ENCODE measurements at places on chromosomes 2 and 18.

DNA sequence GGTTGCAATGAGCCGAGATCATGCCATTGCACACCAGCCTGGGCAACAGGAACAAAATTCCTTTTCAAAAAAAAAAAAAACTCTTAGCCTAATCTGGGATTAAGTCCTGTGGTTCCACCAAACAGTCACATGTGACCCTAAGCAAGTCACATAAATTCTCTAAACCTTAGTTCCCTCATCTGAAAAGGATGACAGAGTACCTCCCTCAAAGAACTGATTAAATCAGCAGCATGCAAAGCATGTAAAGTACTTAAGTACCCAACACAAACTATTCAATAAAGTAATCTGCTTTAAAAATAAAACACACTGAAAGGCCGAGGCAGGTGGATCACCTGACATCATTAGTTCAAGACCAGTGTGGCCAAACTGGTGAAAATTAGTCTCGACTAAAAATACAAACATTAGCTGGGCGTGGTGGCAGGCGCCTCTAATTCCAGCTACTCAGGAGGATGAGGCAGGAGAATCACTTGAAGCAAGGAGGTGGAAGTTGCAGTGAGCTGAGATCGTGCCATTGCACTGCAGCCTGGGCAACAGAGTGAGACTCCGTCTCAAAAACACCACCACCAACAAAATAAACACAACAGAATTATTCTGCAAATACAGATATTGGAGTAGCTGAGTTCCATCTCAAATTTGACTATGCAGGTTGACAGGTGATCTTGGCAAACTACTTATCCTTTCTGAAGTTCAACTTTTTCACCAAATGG is 7.0 kb downstream of the USP34 start:
- DNase-seq: no peak

GRCh38 chr18:79733986-79734770 is 54.6 kb downstream of the CTDP1 start:
- no peak for DNase-seq

DNA sequence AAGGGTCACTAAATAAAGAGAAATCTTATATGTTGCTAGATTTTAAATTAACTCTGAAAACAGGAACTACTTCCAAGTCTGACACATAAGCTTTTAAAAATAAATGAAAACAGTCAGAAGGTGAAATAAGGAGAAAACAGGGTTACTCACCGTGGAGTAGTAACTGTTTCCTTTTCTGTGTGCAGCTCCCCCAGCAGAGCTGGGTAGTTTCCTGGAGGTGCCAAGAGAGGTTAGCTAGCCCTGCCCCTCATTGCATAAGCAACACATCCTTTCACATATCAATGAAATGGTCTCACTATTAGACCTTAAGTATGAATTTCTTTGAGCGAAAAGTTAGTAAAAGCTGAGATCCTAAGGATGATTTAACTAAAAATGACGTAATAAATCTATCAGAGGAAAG is 54.0 kb upstream of the GPR75 start:
- DNase-seq: no peak

- DNase-seq: peak; percentile 2
Measured at GRCh38 chr2:147989809-147990403, 30.6 kb downstream of the ORC4 start.

DNA sequence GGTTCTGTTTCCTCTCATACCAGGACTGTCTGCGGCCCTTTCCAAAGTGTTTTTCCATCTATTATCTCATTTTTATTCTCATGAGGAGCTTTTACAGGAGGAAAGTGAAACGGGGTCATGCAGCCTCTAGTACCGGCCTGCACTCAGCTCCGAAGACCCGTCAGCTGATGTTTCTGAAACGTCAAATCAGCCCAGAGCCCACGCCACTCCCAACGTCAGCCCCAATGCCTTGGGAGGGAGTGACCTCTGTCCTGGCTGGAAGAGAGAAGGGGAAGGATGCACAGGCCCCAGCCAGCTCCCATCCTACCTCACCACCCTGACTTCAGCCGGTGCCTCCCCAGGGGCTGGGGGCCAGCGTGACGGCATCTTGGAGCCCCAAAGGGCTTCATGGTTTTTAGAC is 58.5 kb downstream of the ADCY3 start:
- no peak for DNase-seq

DNA sequence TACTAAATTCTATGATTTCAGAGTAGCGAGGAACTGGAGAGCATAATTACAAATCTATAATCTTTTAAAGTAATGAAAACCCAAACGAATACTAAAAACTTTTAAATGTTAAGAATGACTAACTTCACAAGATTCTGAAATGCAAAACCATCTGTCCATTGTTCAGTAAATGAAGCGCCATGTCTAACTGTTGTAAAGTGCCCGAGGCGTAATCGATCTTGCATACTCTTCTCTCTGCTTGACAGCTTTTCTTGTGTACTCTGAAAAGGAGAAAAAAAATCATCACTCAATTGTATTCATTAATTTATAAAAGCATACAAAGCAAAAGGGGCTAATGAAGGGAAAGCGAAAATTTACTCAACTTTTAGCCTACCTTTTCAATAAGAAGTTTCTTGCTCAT is 111.0 kb downstream of the TLK1 start:
- no peak for DNase-seq

GRCh38 chr2:17133052-17133671 is 385.1 kb downstream of the RAD51AP2 start:
- DNase-seq: no peak

- no peak for DNase-seq
Measured at GRCh38 chr2:141399270-141399669, 731.5 kb downstream of the LRP1B start.

All from NCI-H146 (cell line).